Substantia nigra (tissue), 51 donors: ENCODE measurements at places on chromosomes 5 and 9.

GRCh38 chr5:35821513-35821912 lies 35.2 kb upstream of the IL7R start:
- no peak for DNase-seq

GRCh38 chr9:99391937-99392594 lies 170.0 kb downstream of the SEC61B start:
- no peak for DNase-seq

- DNase-seq: no peak
Measured at GRCh38 chr9:135799261-135799660, 97.3 kb downstream of the KCNT1 start.

- DNase-seq: no peak
Measured at GRCh38 chr5:82097-82496, 9.9 kb upstream of the PLEKHG4B start.

DNA sequence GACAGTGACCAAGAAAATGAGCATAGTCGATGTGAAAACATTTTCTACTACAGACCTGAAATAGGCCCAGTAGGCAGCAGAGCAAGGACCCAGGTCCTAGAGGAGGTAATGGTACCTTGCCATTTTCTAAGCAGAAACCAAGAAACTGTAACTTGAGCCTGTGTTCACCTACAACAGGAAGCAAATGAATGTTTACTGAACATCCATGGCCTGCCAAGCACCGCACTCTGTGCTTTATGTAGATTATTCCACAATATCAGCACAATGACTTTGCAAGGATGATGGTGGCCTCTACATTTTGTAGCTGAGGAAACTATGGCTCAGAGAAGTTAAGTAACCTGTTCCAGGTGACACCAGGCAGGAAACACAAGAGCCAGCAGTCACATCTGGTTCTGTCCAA lies 215.3 kb downstream of the SPOCK1 start:
- no peak for DNase-seq

GRCh38 chr9:36470643-36471290 lies 70.7 kb upstream of the RNF38 start:
- no peak for DNase-seq

- DNase-seq: no peak
Measured at GRCh38 chr9:127703289-127703946, 3.4 kb upstream of the CFAP157 start.
